ENCODE measurements at places on chromosomes 2 and 18.

DNA sequence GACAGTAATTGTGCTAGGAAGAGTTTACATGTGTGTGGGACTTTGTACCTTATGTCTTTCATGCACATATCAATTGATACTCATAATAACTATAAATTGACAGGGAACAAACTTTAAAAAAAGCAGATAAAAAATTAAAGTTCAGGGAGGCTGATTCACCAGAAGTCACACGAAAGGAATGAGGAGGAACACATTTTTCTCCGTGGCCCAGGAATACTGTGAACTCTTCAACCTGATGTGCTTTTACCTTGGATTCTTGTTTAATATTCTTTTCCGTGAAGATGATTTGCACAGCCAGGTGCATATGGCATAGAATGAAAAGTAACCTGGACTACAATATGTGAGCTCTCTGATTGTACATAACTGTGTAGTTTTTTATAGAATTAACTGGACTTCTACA, 326.3 kb downstream of the CDH7 start:
- no peak overlapping the region for H3K27ac ChIP-seq
- no peak for DNase-seq
- H3K36me3 ChIP-seq, result no peaks in the 10 kb centered on the region
- H3K4me1 ChIP-seq, result no peaks in the 10 kb centered on the region
- H3K4me3 ChIP-seq, result no peak overlapping the region

GRCh38 chr2:130882111-130882690, 45.5 kb downstream of the ARHGEF4 start:
- no peak overlapping the region for H3K4me3 ChIP-seq
- H3K36me3 ChIP-seq, result no peaks in the 10 kb centered on the region
- no peak overlapping the region for H3K27ac ChIP-seq
- peaks cover 5% of the 10 kb centered on the region for H3K27me3 ChIP-seq
- no peaks in the 10 kb centered on the region for H3K4me1 ChIP-seq

DNA sequence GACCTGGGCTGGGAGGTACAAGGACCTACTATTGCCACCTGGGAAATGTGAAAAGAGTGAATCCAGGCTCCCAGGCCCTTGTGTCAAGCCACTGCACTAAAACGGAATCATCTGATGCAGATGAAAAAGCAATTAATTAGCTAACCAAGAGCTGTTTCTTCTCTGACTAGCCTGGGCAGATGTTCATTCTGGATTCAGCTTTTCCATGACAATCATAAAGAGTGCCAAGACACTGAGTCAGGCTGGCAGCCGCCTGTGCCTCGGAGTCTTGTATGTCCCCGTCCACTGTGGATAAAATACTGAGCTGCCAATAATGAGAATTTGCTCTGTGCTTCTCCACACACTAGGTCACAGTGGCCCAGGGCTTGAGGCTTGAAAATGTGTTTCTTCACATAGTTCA, 21.7 kb upstream of the LCLAT1 start:
- H3K27ac ChIP-seq, result no peak overlapping the region
- H3K4me3 ChIP-seq, result no peak overlapping the region
- no peaks in the 10 kb centered on the region for H3K27me3 ChIP-seq

DNA sequence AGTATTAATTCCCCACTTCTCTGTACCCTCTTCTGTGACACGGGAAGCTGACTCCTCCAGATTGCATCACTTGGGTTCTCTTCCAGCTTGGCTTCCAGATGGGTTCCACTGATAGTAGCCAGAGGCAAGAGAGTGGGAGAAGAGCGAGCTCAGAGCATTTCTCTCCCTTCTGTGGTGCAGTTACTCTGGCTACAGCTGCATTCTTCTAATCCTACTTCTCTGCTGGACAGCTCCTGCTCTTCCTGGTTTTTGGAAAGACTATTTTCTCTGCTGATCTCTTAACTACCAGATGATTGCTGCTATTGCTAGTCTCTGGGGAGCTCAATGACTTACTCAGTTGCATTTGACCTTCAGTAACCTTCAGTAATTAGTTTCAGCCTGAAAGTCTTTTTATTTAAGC, 187.5 kb upstream of the MAP2 start:
- no peaks in the 10 kb centered on the region for H3K27me3 ChIP-seq
- no peak overlapping the region for H3K27ac ChIP-seq
- H3K4me1 ChIP-seq, result no peaks in the 10 kb centered on the region
- H3K36me3 ChIP-seq, result no peaks in the 10 kb centered on the region
- H3K4me3 ChIP-seq, result no peak overlapping the region

GRCh38 chr2:98245491-98245890, 100.8 kb upstream of the CNGA3 start:
- peaks cover 1% of the 10 kb centered on the region for H3K36me3 ChIP-seq
- peaks cover 10% of the 10 kb centered on the region for H3K27me3 ChIP-seq
- no peaks in the 10 kb centered on the region for H3K4me1 ChIP-seq
- no peak overlapping the region for H3K27ac ChIP-seq
